ENCODE measurements at places on chromosomes 5 and 9. TPM values are rescaled to one million over a fixed set of nuclear protein-coding genes. Genes with fewer than 3 reads are reported as not detected.

GRCh38 chr5:133340002-133340755, 272.2 kb downstream of the FSTL4 start:
- no peak overlapping the region for H3K4me3 ChIP-seq
- H3K27ac ChIP-seq: no peak overlapping the region
- H3K27me3 ChIP-seq: no peaks in the 10 kb centered on the region
- no peaks in the 10 kb centered on the region for H3K4me1 ChIP-seq
- DNase-seq: no peak

GRCh38 chr5:149273237-149273636, 1.6 kb downstream of the AFAP1L1 start:
- no peaks in the 10 kb centered on the region for H3K36me3 ChIP-seq
- no peaks in the 10 kb centered on the region for H3K4me1 ChIP-seq
- no peak for DNase-seq
- H3K27me3 ChIP-seq: no peaks in the 10 kb centered on the region
- H3K27ac ChIP-seq: no peak overlapping the region

The LECT2 gene
- total RNA-seq: not detected

GRCh38 chr9:117247266-117247665, 167.6 kb downstream of the ASTN2 start:
- no peaks in the 10 kb centered on the region for H3K4me1 ChIP-seq
- DNase-seq: no peak
- no peak overlapping the region for H3K27ac ChIP-seq
- no peaks in the 10 kb centered on the region for H3K36me3 ChIP-seq

The C5orf22 gene
- total RNA-seq: 17.4 TPM

GRCh38 chr5:157328277-157328912, 62.5 kb downstream of the CYFIP2 start:
- no peaks in the 10 kb centered on the region for H3K36me3 ChIP-seq
- DNase-seq: no peak
- no peaks in the 10 kb centered on the region for H3K4me1 ChIP-seq
- H3K27me3 ChIP-seq: no peaks in the 10 kb centered on the region
- no peak overlapping the region for H3K4me3 ChIP-seq

The SLC6A7 gene
- not detected for total RNA-seq

The CNTRL gene
- total RNA-seq: 22.9 TPM

The OSTF1 gene
- 26.9 TPM for total RNA-seq

Measured in breast epithelium (tissue), 4 donors.